NCI-H1092 (cell line): ENCODE measurements at places on chromosomes 11 and 22.

DNA sequence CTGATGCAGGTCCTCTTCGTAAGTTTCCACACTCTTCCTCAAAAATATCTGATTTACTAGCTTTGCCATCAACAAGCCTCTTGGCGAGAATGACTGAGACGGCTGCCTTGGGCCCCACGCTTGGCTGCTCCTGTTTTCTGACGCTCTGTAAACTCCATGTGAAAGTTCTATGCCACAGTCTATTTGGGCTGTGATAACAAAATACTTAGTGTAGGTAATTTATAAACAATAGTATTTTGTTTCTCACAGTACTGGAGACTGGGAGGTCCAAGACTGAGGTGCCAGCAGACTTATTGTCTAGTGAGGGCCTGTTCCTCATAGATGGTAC is 123.2 kb upstream of the SORL1-AS1 start:
- no peak for DNase-seq

GRCh38 chr11:4203603-4204360 is 109.2 kb downstream of the RRM1 start:
- DNase-seq: no peak

- DNase-seq: no peak
Measured at GRCh38 chr22:32926600-32926999, 125.1 kb downstream of the TIMP3 start.

- peak; percentile 40 for DNase-seq
Measured at GRCh38 chr11:78801161-78801884, 226.7 kb upstream of the NARS2 start.

DNA sequence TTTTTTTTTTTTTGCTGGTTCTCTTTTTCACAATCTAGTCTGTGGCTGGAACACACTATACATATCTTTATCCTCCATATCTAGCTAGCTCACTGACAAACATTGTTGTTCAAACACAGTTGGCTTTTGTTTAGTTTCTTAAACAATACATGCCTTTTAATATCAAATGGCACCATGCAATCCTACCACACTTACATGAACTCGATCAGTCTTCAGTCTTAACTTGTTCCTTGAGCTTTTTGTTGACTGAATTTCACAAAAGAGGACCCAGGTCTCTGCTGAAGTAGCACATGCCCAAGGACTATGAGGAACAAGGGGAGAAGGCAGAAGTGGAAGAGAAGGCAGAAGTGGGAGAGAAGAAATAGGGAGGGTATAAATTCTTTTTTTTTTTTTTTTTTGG is 25.5 kb downstream of the TMEM123 start:
- DNase-seq: no peak

- no peak for DNase-seq
Measured at GRCh38 chr22:26781596-26781995, 124.2 kb downstream of the MIAT start.

DNA sequence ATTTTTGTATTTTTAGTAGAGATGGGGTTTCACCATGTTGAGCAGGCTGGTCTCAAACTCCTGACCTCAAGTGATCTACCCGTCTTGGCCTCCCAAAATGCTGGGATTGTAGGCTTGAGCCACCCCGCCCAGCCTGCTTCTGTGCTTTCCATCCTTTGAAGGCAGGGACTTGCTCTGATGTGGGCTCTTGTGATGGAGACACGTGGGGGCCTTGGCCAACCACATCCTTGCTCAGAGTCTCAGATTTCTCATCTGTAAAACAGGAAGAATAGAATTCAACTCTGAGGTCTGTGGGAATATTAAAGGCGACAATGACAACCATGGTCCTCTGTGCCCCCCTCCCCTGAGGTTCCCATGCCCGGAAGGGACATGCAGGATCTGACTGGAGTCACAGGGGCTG is 3.8 kb upstream of the GGA1 start:
- DNase-seq: no peak

- no peak for DNase-seq
Measured at GRCh38 chr22:31082606-31083376, 1.7 kb downstream of the SMTN start.

- no peak for DNase-seq
Measured at GRCh38 chr22:23499845-23500500, 80.1 kb downstream of the IGLL1 start.

GRCh38 chr22:46052331-46052771 is 75.4 kb upstream of the WNT7B start:
- DNase-seq: no peak

GRCh38 chr11:112705148-112705547 is 256.1 kb upstream of the NCAM1 start:
- DNase-seq: no peak

DNA sequence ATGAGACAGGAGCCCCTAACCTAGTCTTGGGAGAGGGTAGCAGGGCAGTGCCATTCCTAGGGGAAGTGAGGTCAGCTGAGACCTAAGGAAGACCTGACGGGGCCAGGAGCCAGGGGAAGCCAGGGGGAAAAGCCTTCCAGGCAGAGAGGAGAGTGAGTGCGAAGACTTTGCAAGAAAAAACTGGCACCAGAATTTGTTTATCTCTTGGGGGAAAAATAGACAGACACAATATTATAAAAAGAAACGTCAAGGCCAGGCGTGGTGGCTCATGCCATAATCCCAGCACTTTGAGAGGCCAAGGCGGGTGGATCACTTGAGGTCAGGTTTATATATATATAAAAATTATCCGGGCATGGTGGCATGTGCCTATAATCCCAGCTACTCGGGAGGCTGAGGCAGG is 26.9 kb upstream of the TESMIN start:
- DNase-seq: no peak

DNA sequence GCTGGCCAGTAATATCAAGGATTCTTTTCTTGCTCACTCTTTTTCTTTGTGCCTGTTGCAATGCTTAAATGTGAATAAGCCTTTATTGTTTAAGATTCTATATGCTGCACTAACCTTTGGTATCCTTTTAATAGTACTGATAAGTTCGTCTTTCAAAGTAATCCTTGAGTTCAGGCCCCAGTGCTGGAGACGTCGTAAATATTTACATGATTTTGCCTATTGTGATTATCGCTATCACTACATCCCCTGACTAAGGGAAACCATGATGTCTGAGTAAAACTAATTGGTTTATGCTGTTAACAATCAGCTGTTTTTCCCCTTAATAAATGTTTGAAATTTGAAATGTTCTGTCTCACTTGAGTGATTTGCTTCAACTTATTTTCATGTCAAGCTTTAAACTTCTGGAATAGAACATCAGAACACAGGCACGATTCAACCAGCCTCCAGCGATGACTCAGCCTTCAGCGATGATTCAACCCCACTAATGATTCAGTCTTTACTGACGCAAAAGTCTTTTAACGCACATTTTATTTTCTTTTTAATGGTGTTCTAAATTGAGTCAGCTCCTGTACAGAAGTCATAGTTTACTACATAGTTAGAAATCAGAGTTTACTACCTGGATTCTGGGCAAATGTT is 3.9 kb downstream of the HTATIP2 start:
- DNase-seq: no peak

GRCh38 chr11:26229257-26229656 is 102.7 kb upstream of the ANO3 start:
- no peak for DNase-seq

GRCh38 chr22:36036167-36036624 is 7.6 kb upstream of the RBFOX2 start:
- peak; percentile 67 for DNase-seq

DNA sequence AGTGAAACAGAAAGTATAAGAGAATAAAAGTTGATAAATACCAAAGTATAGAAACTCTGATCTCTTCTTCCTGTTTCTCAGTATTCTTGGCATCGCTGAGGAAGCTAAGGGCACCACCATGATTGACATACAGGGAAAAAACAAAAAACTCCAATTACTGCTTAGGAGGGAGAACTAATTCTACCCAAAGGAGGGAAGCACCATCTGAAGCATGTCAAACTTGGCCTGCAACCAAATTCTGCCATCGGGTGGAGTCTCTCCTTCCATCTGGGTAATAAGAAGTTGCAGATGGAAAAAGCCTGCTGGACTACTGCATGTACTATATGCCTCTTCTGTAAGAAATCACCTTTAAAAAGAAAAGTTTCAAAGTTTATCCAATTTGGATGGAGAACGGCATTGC is 30.5 kb upstream of the PPP2R1B start:
- no peak for DNase-seq

GRCh38 chr22:44915441-44915840 is 94.4 kb downstream of the PHF21B start:
- DNase-seq: no peak

- no peak for DNase-seq
Measured at GRCh38 chr11:118917481-118918127, 8.1 kb downstream of the BCL9L start.

GRCh38 chr11:12808519-12808918 is 134.3 kb downstream of the TEAD1 start:
- no peak for DNase-seq

DNA sequence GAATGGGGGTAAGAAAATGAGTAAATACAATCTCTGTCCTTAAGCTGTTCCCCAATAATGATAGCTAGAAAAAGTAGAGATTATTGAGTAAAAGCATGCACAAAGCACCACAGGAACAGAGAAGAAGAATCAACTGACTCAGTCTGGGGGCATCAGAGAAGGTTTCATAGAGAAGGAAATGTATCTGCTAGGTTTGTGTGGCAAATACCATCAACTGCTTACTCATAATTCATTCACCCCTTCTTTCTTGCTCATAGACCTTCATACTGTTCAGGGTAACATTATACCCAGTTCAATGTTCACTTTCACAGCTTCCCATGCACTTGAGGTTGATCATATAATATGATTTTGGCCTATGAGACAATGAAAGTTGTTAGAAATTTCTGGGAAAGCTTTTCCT is 85.2 kb upstream of the SCUBE2 start:
- no peak for DNase-seq

DNA sequence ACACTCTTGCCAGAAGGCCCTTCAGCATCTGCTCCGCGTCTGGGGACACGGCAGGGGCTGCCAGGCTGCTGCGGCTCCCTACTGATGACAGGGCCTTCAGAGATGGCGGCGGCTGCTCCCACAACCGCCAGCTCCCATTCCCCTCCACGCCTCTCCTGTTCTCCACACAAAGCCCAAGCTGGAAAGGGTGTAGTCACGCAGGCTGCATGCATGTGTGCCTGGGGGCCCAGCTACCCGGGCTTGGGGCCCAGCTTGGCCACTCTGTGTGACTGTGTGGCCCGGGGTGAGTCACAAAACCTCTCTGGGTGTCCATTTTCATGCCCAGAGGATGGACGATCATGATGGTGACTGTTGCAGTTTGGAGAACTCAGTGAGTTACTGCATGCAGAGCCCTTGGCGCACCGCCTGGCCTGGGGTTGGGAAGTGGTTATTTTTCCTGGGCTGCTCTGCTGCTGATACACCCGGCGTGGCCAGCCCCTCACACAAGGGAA is 31.7 kb upstream of the PARVB start:
- no peak for DNase-seq

DNA sequence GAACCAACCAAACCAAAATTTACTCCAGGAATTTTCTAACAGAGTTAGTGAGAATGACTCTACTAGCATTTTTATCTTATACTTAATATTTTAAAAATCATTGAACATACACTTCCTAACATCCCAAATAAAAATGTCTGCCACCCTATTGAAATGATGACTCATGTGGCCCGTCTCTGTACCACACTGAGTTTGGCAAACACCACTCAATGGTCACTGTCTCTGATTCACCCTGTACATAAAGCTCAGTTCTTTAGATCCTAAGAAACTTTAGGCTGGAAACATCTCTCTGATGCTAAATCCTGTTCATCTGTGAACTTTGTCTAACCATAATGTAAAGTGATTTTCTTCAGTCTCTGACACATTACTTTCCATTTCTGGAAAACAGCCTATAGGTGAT is 182.0 kb downstream of the CWF19L2 start:
- DNase-seq: no peak

GRCh38 chr11:1952806-1953482 is 5.8 kb downstream of the MRPL23 start:
- no peak for DNase-seq

GRCh38 chr11:17351510-17352176 is at the start of gene NCR3LG1:
Gene NCR3LG1 (plus strand): TSS chr11:17351800. CDS start chr11:17351970, 170 bp downstream.
- DNase-seq: no peak

DNA sequence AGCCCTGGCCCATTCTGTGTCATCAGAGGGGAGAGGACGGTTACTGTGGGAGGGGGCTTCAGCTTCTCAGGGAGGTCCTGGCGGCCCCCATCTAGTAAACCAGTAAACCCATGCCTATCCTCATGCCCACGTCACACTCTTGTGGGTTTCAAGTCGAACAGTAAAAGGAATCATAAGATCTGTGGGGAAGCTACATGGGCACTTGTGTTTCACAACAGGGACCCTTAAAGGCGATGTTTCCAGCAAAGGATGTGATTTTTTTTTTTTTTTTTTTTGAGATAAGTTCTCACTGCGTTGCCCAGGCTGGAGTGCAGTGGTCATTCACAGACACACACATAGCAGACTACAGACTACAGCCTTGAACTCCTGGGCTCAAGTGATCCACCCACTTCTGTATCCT is 9.2 kb upstream of the PARVG start:
- no peak for DNase-seq

DNA sequence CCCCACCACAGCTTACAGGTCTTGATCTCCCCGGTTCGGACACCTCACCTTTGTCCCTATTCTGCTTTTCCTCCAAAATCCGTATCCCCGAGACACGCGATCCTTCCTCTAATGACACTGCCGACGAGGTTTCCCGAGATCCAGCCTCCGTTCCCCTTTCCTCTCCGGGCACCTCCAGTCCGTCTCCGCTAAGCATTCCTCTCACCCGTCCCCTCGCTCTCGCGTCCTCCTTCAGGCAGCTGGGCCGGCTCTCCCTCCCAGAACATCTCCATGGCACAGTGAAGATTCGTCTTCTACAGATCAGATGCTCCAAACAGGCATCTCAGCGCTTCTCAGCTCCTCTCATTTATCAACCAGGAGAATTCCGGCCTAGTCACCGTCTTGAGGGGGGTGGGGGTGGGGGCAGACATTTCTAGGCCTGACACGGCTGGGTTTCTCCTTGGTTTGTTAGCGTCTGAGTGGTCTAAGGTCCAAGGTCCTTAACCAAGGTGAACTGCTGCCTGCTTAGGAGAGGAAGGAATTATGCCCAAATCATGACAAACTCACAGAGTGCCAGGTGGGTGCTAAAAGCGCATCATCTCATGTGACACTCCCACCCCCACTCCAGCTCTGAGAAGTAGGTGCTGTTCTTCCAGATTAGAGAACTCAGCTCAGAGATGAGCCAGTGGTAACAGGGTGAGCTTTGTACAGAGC is at the start of gene SPTBN2:
Gene SPTBN2, minus strand, starts transcription at position 524 of the 693 bp plus-strand sequence. CDS start 7,976 bp downstream, outside the sequence.
- peak; percentile 26 for DNase-seq

- DNase-seq: peak; percentile 19
Measured at GRCh38 chr11:125433454-125434121, 62.5 kb downstream of the FEZ1 start.

GRCh38 chr22:17589810-17590375 is 26.6 kb downstream of the SLC25A18 start:
- DNase-seq: no peak
